Endothelial cell (in vitro differentiated cells): ENCODE measurements at places on chromosomes 3 and 15. TPM values are rescaled to one million over a fixed set of nuclear protein-coding genes. Genes with fewer than 3 reads are reported as not detected.

The P2RY14 gene
- total RNA-seq: 0.21 TPM

The FSIP1 gene
- total RNA-seq: 0.41 TPM

The NMB gene
- total RNA-seq: 14.3 TPM

GRCh38 chr15:33402600-33402999, 91.8 kb downstream of the RYR3 start:
- no peaks in the 10 kb centered on the region for H3K36me3 ChIP-seq
- H3K27ac ChIP-seq: no peak overlapping the region
- H3K4me1 ChIP-seq: no peaks in the 10 kb centered on the region

DNA sequence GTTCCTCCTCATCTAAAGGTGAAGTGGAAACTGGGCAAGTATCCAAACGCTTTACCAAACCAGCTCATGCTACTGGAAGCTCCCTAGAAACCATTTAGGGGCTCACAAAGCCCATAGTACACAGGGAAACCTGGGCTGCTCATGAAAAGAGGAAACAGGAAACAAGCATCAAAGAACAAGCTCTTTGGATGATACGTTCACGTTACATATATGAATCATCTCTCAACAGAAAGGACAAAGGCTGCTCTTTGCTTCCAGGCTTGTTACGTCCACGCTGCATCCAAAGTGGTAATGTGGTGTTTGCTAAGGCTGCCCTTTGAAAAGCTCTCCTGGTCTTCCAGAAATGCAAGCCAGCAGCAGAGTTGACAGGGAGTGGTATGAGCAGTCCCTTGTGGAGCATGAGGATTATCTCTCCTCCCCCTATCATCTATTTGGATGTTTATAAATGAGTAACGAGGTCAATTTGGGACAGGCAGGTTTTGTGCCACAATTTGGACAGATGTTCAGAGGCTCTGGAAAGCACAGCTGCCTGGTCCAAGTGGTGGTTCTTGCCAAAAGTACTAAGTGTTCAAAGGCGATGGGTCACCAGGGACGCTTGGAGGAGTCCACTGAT, 98.0 kb upstream of the RORA start:
- H3K4me1 ChIP-seq: peaks cover 3% of the 10 kb centered on the region
- H3K27ac ChIP-seq: no peak overlapping the region
- H3K27me3 ChIP-seq: no peaks in the 10 kb centered on the region
- no peaks in the 10 kb centered on the region for H3K36me3 ChIP-seq
